Naive thymus-derived CD8-positive, alpha-beta T cell (primary cell): ENCODE measurements at places on chromosomes 6 and 20.

DNA sequence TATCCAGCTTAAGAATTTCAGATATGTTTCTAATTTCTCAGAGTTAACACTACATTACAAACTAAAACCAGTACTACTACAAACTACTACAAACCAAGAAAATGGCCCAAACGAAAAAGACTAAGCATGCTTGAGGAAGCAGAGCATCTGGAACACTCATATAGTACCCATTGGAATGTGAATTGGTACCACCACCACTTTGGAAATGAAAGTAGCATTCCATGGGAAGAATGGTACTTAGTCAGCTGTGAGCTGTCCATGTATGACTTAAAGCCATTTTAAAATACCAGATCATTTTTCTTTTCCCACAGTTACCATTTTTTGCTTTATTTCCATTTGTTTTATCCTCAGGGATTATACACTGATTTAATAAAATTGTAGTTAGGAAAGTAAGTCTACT lies 30.5 kb downstream of the FBXO9 start:
- no peak for DNase-seq

DNA sequence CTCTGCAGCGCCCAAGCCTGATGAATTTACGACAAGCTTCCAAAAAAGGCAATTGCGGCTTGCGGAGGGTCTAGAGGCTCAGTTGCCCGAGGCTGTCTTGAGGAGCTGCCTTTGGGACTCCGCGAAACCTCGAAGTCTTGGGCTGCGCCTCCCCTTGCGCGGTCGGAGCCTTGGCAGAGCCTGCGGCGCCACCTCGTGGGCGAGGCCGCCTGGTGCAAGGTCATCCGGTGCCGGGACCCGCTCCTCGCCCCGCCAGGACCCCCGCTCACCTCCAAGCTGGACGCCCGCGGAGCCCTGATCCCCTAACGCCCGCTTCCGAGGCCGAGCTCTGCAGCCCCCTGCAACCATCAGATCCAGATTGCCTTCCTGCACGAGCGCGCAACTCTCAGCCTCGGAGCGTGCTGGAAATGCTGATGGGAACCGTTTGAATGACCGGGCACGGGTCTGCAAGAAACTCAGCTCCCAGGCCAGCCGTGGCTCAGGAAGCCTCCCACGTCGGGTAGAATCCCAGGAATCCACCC lies 14.9 kb upstream of the FAM210B start:
- peak; percentile 15 for DNase-seq

- no peak for DNase-seq
Measured at GRCh38 chr20:23265226-23265625, 85.4 kb upstream of the NXT1 start.

DNA sequence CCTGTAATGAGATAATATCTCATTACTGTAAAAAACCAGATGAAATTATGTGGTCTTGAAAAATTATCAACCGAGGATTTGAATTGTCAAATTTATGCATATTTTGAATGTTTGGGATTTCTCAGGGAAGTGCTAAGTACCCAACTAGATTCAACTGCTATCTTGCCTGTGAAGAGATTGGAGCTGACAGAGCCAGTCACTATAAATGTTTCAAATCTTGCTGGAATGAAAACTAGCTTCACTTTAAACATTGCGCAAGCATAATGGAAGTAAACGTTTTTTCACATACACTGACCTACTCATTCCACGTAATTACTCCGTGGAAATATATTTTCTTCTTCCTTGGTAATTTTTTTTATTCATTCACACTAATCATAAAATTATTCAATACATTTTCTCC lies 46.7 kb downstream of the TMEM170B start:
- no peak for DNase-seq

GRCh38 chr6:22838345-22838744 lies 269.0 kb downstream of the HDGFL1 start:
- no peak for DNase-seq

GRCh38 chr6:136173519-136174507 lies 76.3 kb downstream of the MTFR2 start:
- DNase-seq, result no peak

DNA sequence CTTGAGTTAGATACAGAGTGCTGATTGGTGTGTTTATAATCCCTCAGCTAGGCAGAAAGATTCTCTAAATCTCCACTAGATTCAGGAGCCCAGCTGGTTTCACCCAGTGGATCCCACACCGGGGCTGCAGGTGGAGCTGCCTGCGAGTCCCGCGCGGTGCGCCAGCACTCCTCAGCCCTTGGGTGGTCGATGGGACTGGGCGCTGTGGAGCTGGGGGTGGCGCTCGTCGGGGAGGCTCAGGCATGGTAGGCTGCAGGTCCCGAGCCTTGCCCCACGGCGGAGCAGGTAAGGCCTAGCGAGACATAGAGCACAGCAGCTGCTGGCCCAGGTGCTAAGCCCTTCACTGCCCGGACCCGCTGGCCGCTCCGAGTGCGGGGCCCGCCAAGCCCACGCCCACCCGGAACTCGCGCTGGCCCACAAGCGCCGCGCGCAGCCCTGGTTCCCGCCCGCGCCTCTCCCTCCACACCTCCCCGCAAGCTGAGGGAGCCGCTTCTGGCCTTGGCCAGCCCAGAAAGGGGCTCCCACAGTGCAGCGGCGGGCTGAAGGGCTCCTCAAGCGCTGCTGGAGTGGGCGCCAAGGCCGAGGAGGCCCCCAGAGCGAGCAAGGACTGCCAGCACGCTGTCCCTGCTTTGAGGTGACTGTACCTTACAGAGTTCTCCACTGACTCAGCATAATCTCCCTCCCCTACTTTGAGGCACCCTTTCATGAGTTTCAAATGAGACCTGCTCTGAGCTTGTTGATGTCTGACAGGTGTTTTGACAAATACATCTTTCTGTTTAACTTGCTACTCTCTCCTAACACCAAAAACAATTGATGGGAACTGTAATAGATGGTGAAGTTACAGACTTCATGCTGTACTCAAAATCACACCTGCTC lies 3.9 kb upstream of the SSR1 start:
- DNase-seq, result no peak

GRCh38 chr6:90403489-90404381 lies 107.1 kb upstream of the BACH2 start:
- DNase-seq, result no peak

DNA sequence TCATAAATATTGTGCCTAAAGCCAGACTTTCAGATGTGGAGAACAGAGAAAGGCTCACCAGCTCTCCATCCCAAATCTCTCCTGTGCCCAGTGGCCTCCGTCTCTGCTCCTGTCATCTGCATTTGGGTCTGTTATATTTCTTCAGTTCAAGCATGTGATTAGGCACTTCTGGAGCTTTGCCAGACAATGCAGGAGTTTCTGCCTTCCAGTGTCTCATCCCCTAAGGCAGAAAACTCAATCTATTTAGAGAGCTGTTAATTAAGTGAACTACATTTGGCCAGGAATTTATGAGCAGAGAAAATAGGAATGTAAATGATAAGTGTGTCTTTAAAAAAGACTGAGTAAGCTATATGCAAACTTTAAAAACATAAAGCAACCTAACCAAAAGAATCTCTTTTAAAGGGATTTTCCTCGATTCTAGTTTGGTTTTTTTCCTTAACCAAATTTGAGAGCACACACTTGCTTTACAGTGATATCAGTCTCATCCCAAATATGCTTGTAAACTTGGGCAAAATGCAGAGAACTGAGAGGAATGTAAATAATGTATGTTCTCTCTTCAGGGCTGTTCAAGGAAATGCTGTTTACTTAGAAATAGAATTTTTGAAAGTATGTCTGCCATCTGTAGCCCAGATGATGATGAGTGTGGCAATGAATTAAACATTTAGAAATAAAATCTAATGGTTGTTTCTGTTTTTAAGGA lies 113.9 kb downstream of the ELOVL4 start:
- no peak for DNase-seq
